ENCODE measurements at places on chromosomes 2 and 18. TPM values are rescaled to one million over a fixed set of nuclear protein-coding genes. Genes with fewer than 3 reads are reported as not detected.

MYCN gene
- total RNA-seq: 0.45 TPM

GRCh38 chr2:216799873-216800431, 59.9 kb downstream of the TNP1 start:
- peaks cover 6% of the 10 kb centered on the region for H3K4me1 ChIP-seq
- DNase-seq: no peak
- no peaks in the 10 kb centered on the region for H3K27me3 ChIP-seq
- H3K36me3 ChIP-seq: no peaks in the 10 kb centered on the region

- H3K4me1 ChIP-seq: no peaks in the 10 kb centered on the region
- H3K4me3 ChIP-seq: no peak overlapping the region
- no peaks in the 10 kb centered on the region for H3K27me3 ChIP-seq
- no peaks in the 10 kb centered on the region for H3K36me3 ChIP-seq
Observed at GRCh38 chr18:75700561-75700960, 273.1 kb upstream of the SMIM21 start.

OR6B3 gene
- total RNA-seq: not detected

CAVIN2 gene
- total RNA-seq: 23.2 TPM

RAB6D gene
- total RNA-seq: not detected

GRCh38 chr2:154709215-154709614, 10.7 kb downstream of the KCNJ3 start:
- peaks cover 4% of the 10 kb centered on the region for H3K4me1 ChIP-seq
- no peaks in the 10 kb centered on the region for H3K27me3 ChIP-seq
- H3K27ac ChIP-seq: no peak overlapping the region
- no peak overlapping the region for H3K4me3 ChIP-seq

DNA sequence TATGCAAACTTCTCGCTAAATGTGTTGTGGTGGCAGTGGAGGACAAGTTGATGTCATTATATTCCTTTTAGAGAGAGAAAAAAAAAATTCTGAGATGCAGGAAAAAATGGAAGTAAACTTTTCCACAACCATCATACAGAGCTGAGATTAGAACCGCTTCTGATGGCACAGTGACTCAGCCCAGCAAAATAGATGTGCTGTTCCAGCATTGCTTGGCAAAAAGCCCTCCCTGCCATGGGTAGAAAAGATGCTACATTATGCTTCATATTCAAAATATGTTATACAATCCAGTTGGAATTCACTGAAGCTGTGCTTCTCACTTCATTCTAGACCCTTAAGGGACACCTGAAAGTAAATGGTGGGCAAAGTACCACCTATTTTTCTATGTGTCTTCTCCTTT, 1047.6 kb upstream of the FANCL start:
- no peak overlapping the region for H3K4me3 ChIP-seq
- peaks cover 4% of the 10 kb centered on the region for H3K27me3 ChIP-seq
- H3K27ac ChIP-seq: no peak overlapping the region
- no peaks in the 10 kb centered on the region for H3K4me1 ChIP-seq
- no peak for DNase-seq
- no peaks in the 10 kb centered on the region for H3K36me3 ChIP-seq

GRCh38 chr2:223723954-223724411, 113.4 kb downstream of the AP1S3 start:
- no peak overlapping the region for H3K27ac ChIP-seq
- H3K27me3 ChIP-seq: no peaks in the 10 kb centered on the region
- DNase-seq: no peak
- no peaks in the 10 kb centered on the region for H3K36me3 ChIP-seq
- no peak overlapping the region for H3K4me3 ChIP-seq
- H3K4me1 ChIP-seq: no peaks in the 10 kb centered on the region

ITGA4 gene
- total RNA-seq: 13.1 TPM

GRCh38 chr2:154261473-154262027, 389.8 kb downstream of the GALNT13 start:
- no peak overlapping the region for H3K4me3 ChIP-seq
- no peaks in the 10 kb centered on the region for H3K4me1 ChIP-seq
- no peaks in the 10 kb centered on the region for H3K36me3 ChIP-seq
- H3K27ac ChIP-seq: no peak overlapping the region
- DNase-seq: no peak

LMAN2L gene
- total RNA-seq: 11.3 TPM

SULT1C2 gene
- total RNA-seq: 2.8 TPM

LYG2 gene
- not detected for total RNA-seq

DNA sequence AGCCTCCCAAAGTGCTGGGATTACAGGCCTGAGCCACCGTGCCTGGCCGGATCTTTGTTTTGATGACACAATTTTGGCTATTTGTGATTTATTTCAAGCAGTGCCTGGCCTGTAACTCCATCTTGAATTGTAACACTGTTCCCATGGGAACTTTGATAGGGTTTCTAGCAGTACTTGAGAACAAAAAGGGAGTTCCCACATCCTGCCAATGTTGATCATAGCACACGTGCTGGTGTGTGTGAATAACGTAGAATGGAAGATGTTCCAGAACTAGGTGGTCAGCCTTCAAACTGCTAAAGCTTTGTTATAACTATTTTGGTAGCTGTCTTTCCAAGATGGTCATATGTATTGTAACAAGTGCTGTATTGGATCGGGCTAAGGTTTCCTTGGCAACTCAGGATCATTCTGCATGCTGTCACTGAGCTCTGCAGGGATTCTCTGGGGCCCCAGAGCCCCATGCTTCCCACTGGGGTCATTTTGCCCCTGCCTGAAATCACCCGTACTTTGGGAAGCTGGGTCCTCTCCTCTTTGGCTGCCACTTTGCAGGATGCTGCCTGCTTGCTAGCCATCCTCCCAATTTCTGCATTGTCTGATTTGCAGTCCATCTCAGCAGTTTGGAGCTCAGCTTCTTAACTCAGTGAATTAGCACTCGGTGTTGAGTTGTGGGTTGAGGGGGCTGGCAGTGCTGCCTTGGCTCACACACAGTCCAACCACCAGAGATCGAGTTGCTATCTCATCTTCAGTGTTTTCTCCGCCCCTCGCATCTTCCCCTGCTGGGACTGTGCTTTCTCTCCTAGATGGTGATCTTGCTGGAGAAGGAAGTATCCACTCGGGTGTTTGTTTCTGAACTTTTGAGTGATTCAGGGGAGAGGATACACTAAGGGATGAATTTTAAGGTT, 26.8 kb downstream of the SH3RF3 start:
- H3K4me1 ChIP-seq: no peaks in the 10 kb centered on the region
- H3K4me3 ChIP-seq: no peak overlapping the region
- no peaks in the 10 kb centered on the region for H3K27me3 ChIP-seq
- H3K27ac ChIP-seq: no peak overlapping the region

ERFE gene
- total RNA-seq: 2.5 TPM

DNA sequence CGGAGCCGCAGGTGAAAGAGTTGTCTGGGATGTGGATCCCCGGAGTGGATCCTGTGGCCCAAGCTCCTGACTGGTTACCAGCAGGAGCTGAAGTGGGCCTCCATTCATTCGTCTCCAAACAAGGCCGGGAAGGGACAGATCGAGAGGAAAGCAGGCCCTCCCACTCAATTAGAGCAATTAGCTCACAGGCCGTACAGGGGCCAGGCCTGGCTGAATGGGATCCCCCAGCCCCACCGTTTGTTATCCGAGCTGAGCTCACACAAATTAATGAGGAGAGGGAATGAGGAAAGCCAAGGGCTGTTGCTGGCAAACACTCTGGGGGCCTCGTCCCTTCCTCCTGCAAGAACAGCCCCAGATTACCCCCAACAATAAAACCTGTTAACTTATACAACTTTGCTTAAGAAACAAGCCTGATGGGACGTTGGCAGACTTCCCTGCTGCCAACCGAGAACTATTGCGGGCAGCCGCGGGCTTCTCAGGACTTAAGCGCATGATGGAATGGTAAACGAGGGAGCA, 338.0 kb downstream of the BCL11A start:
- H3K36me3 ChIP-seq: no peaks in the 10 kb centered on the region
- no peaks in the 10 kb centered on the region for H3K27me3 ChIP-seq
- H3K4me1 ChIP-seq: no peaks in the 10 kb centered on the region
- no peak overlapping the region for H3K4me3 ChIP-seq
- no peak for DNase-seq
- H3K27ac ChIP-seq: no peak overlapping the region

- H3K27me3 ChIP-seq: no peaks in the 10 kb centered on the region
- no peak overlapping the region for H3K4me3 ChIP-seq
- H3K4me1 ChIP-seq: peaks cover 7% of the 10 kb centered on the region
- no peak overlapping the region for H3K27ac ChIP-seq
- DNase-seq: no peak
Observed at GRCh38 chr2:223932816-223933800, 12.0 kb downstream of the WDFY1 start.

DNA sequence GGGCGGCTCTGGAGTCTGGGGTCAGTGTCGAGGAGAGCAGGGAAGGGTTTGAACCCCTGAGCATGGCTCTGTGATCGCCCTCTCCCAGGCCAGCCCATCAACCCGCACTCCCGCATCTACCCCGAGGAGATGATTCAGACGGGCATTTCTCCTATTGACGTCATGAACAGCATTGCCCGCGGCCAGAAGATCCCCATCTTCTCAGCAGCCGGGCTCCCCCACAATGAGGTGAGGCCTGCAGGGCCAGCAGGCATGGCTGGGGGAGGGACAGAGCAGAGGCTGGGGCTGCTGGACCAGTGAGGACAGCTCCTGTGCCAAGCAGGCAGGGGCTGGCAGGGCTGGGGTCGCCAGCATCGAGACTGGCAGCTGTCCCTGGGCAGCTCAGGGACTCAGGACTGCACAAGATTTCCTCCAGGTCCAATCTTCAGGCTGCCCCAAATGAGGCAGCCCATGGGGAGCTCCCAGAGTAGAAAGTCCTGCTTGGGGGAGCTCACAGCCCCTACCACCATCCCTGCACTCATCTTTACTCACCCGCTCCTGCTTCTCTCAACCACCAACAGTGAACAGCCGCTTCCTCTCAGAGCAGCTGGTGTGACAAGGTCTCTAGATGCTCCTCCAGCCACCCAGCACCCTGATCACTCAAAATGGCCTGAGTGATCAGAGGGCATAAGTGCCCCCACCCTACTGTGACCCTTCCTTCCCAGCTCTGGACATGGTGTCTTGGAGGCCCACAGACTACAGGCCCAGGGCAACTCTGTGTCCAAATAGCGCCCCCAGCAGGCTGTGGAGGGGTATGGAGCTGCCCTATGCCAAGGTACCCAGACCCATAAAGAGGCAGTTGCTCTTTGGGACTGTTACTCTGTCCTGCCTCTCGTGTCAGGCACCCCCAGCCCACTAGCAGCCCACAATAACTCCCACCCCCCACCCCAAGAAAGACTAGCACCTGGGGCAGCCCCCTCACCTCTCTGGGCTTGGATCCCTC, 18.3 kb upstream of the ANKRD53 start:
- no peak for DNase-seq
- H3K27me3 ChIP-seq: no peaks in the 10 kb centered on the region
- no peaks in the 10 kb centered on the region for H3K4me1 ChIP-seq
- no peak overlapping the region for H3K4me3 ChIP-seq

- H3K27me3 ChIP-seq: no peaks in the 10 kb centered on the region
- H3K27ac ChIP-seq: no peak overlapping the region
- no peak for DNase-seq
- H3K4me3 ChIP-seq: no peak overlapping the region
Observed at GRCh38 chr2:15983496-15983895, 43.1 kb downstream of the MYCN start.
